Lower lobe of right lung (tissue), 2 donors: ENCODE measurements at places on chromosomes 11 and 22.

- no peak for DNase-seq
Measured at GRCh38 chr22:44726439-44726838, 24.4 kb downstream of the PRR5 start.

DNA sequence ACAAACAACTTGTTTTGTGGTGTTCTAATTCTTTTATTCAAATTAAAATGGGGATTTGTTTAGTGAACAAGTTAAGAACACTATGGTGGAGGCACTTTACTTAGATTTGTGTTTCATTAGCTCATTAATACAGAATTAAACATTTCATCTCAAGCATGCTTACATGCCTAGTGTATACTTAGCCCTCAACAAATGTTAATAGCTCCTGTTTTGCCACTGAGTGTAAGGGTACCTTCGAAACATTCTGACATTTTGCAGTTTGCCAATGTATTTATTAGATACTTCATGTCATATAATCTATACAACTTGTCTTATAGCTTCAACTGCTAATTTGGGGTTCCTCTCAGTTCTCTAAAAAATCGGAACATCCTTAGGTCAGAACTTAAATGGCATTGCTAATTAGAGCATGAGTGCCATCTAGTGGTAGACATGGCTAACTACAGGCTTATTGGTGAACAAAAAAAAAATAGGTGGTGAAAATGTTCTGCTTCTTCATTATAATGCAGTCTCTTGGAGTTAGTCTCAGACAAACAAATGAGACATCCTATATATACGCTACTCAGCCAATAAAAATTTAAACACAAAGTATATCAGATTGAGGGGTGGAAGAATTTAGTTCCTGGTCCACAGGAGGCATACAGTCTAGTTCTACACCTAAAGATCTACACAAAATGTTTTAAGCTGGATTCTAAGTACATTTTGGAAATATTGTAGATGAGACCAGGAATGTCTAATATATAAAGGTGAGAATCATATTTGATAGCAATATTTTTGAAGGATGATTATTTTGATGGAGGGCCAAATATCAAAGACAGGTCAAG is 4.9 kb upstream of the CNTN5 start:
- no peak for DNase-seq

- DNase-seq: no peak
Measured at GRCh38 chr22:25027043-25027906, 74.8 kb downstream of the KIAA1671 start.

DNA sequence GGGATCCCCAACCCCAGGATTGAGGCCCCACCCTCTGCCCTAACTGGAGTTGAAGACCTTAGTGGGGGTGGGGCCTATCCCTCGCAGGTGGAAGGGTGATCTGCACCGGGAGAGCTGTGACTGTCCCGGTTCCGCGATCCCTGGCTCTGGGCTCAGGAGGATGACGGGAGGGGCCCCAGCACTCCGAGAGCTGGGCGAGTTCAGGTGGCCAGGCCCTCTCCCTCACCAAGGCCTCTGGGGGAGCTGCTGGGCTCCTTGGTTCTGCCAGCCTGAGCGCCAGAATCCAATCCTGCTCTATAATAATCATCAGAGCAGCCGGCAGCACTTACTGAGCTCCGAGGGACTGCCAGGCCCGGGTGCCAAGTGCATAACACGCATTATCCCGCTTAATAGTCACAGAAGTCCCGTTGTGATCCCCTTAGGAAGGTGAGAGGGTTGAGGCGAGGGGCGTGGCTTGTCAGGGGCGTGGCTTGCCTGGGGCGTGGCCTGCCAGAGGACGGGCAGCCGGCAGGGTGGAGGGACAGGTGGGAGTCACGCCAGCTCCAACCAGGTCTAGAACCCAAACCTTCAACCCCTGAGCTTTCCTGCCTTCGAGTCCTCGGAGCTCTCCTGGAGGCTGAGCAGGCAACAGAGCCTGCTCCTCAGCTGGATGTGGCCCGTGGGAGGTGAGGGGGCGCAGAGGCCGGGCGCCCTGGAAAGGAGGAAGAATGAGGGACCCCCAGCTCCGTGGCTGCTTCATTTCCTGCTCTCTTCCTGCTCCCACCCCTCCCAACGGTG is 7.3 kb upstream of the SYT7 start:
- peak; percentile 72 for DNase-seq

DNA sequence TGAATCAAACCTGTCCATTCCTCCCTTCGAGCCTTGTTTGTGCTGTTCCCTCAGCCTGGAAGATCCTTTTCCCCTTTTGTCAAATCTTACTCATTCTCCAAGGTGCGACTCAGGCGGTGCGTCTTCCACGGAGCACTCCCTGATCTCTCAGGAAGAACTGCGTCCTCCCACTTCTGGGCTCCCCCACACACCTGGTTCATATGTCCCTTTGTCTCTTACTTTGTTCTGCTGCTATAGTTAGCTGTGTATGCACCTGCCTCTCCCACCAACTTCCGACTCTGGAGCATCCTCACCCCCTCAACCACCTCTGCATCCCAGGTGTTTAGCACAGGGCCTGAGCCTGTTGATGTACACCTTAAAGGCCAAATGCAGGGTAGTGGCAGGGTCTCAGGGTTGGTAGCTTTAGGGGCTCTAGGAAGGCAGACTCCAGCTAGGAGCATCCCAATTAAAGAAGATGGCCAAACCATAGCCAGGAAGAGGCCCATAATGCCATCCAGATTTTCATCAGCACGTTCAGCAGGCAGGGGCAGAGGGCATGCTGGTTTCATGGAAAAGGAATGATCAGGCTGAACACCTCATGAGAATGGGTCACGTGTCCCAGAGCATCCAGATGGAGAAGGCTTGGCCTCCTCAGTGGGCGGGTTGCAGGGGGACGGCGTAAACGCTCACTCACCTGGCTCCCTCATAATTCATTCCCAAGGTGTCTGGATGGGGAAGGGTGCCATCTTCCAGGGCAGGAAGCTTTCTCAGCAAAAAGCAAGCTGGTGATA is 20.1 kb downstream of the PTPN5 start:
- DNase-seq: no peak

- no peak for DNase-seq
Measured at GRCh38 chr11:47599902-47600301, 5.7 kb upstream of the C1QTNF4 start.

DNA sequence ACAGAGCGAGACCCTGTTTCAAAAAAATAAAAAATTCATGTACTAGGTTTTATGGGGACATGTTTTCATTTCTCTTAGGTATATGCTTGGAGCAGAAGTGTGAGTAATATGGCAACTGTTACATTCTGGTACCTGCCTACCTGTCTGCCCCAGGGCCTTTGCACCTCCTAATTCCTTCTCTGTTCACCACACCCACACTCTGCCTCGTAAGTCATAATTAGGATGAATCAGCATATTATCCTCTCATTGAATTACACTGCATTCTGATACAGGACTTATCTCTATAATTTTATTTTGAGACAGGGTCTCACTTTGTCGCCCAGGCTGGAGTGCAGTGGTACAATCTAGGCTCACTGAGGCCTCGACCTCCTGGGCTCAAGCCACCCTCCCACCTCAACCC is 3.1 kb upstream of the RAPSN start:
- DNase-seq: peak; percentile 2

DNA sequence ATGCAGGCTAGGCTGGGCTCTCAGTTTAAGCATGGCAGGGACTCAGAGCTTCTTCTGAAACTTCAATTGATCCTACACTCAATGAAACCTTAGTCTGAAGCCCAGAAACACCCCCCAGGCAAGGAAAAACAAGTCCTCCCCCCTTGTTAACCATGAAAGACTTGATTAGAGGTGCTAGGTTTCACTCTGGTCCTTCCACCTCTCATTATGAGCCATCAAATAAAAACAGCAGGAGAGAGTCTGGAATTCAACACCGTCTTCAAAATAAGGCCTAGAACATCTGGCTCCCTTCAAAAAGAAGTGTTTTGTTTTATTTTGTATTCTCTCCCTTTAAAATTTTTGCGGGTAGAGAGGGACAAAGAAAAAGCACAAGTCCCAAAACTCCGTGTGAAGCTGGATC is 95.7 kb downstream of the NAT10 start:
- DNase-seq: no peak
